ENCODE measurements at places on chromosomes 6 and 20.

- DNase-seq = no peak
These were observed 130.6 kb downstream of the NFATC2 start for GRCh38 chr20:51411870-51412269.

- peak; percentile 82 for DNase-seq
These were observed 39.3 kb upstream of the OSTM1 start for GRCh38 chr6:108113557-108114519.

DNA sequence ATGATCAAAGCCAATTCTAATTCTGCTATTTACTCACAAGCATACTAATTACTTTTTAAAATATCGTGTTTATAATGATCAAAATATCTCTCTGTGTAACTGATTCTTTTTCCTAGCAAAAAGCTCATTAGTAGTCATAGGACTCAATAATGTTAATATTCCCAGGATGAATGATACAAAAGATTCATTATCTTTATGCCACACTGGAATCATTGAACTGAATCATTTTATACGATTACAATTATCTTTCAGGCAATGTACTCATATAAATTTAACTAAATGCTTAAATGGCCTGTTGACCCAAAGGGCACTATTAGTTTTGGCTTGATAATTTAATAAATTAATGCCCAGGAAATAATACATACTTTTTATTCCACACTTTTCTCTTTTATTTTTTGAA, 96.3 kb downstream of the EYS start:
- DNase-seq = no peak

DNA sequence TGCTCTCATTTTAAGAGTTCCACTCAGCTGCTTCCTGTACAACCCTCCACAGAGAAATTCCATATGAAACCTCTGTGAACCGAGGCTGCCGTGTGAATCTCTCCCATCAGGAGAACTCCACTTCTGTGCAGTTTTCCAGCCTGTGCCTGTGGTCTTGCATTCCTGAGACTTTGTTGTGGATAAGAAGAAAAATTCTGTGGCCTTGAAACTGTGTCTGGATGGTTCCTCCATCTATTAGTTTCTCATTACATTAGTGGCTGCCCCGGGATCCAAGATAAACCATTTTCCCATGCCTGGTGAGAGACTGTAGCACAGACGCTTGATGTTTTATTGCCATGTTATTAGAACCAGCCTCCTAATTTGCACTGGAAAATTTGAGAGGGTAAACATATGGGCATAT, 40.8 kb upstream of the TIAM2 start:
- no peak for DNase-seq

- no peak for DNase-seq
These were observed 32.1 kb upstream of the PPP1R3G start for GRCh38 chr6:5053038-5053437.

DNA sequence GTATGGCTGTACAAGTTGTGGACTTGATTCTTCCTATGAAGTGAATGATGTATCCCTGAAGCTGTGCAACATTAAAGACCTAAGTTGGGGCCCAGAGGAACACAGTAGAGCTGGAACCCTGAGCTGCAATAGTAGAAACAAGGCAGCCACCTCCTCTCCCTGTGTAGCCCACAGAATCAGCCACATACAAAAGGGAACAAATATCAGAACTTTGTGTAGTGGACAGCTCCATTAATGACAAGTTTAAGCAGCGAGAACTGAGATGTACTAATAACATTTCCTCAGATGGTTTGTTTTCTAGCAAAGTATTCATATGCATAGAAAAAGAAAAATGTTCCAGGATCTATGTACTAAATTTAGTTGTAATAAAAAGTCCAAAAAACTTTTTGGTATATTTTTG, 19.2 kb downstream of the PHACTR1 start:
- no peak for DNase-seq

GRCh38 chr20:11689262-11689661, 228.4 kb upstream of the BTBD3 start:
- DNase-seq = no peak

DNA sequence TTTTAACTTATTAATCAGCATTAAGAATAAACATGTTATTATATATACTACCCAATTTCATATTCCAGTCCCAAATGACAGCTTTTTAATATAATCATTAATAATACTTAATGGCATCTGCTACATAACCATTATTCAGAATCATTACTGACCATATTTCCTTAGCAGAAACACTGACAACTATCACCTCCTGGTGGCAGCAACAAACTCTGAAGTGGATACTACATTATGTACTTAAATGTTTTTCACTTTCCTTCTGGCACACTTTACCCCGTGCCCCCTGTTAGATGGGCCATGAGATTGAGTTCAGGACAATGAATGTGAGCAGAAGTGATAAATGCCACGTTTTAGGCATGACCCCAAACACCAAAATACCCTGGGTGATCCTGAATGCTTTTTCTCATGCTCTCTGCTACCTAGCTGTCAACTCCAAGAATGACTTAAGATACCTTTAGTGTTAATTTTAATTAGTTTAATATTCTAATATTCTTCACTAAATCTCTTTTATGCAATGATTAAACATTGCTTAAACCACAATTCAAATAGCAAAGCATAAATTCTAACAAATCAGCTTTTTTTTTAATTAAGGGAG, 77.1 kb downstream of the LMBRD1 start:
- no peak for DNase-seq

- no peak for DNase-seq
These were observed 54.5 kb downstream of the DZANK1 start for GRCh38 chr20:18412221-18412901.

- no peak for DNase-seq
These were observed 141.1 kb upstream of the EEF1E1 start for GRCh38 chr6:8243475-8243874.

- DNase-seq = no peak
These were observed 31.6 kb upstream of the CD93 start for GRCh38 chr20:23117738-23118137.

GRCh38 chr6:3876101-3876500, 26.9 kb downstream of the FAM50B start:
- no peak for DNase-seq

- no peak for DNase-seq
These were observed 33.8 kb upstream of the RNF8 start for GRCh38 chr6:37319856-37320480.

- DNase-seq = no peak
These were observed 64.0 kb downstream of the CTCFL start for GRCh38 chr20:57460781-57461465.

DNA sequence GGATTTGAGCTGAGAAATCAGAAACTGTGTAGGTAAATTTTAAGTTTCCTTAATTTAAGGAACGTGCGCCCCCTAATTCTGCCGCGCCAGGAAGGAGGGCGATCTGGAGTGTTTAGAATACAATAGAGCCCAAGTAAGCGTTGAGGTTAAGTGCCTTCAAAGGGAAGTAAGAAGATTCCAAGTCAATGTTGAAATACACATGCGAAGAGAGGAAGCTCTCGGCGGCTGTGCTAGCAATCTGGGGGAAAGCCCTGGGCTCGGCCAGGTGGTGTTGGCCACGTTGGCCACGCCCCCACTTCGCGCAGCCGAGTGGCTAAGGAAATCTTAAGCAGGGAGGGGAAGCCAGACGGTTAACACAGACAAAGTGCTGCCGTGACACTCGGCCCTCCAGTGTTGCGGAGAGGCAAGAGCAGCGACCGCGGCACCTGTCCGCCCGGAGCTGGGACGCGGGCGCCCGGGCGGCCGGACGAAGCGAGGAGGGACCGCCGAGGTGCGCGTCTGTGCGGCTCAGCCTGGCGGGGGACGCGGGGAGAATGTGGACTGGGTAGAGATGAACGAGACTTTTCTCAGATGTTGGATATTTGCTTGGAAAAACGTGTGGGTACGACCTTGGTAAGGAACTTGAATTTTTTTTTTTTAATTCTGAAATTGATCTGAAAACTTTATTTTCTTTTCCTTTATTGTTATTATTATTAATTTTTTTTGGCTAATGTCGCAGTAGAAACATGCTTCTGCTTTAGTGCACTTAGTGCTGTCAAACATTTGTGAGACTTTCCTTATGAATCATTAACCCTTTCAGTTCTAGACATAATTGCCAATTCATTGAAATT, at the start of gene PRDM1:
Gene PRDM1, plus strand, starts transcription at position 353 of the 830 bp plus-strand sequence. Its CDS starts 218 bp downstream, at position 571.
- DNase-seq = peak; percentile 91

- peak; percentile 53 for DNase-seq
These were observed 323.8 kb upstream of the JARID2 start for GRCh38 chr6:14921878-14922671.

- no peak for DNase-seq
These were observed 693 bp upstream of the KLHL31 start for GRCh38 chr6:53666271-53666626.

- DNase-seq = no peak
These were observed 93.8 kb downstream of the SCP2D1 start for GRCh38 chr20:18907353-18907752.

DNA sequence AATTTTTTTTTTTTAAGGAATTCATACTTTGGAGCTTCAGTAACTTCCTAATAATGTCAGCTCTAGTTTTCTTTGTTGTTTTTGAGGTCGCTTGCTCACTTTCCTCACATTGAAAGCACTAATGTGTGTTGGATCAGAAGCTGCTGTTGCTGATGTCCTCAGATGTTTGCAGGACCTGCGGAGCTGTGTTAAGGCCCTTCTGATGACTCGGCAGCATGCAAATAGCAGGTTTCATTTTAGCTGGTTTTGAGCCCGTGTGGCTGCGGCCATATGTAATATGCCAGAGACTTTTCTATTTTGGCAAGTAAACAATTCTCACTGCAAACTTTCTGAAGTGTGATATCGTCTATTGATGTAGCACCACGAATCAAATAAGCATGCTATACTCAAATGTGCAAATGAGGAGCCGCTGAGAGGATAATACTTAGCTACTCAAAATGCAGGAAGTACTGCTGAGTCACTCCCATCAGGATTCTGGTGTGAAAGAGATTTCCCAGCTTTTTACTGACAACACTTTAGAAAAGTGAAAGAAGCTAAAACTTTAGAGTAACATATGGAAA, 187.8 kb downstream of the SASH1 start:
- peak; percentile 58 for DNase-seq

DNA sequence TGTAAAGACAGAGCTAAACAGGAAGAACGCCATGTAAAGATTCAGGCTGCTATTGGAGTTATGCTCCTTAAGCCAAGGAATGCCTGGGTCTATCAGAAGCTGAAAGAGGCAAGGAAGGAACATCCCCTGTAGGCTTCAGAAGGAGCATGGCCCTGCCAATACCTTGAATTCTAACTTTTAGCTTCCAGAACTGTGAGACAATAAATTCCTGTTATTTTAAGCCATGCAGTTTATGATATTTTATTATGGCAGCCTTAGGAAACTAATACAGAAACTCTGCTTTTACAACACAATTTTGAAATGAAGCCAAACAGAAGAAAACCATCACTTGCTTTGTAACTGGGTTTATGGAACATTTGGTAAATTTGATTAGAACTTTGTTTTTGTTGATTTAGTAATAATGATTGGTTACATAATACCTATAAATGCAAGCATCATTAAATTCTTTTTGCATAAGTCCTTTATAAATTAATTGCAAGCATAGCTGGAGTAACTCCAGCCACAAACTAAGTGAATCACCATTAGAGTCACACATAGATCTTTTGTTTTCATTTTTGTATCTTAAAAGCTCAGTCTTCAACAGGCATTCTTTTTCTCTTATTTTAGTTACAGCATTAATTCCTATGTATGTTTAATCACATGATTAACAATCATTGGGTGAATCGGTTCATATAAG, 33.5 kb upstream of the TSPYL1 start:
- no peak for DNase-seq

All from ELF-1 (cell line).